ENCODE measurements at places on chromosomes 12 and 14. TPM values are rescaled to one million over a fixed set of nuclear protein-coding genes. Genes with fewer than 3 reads are reported as not detected.

DNA sequence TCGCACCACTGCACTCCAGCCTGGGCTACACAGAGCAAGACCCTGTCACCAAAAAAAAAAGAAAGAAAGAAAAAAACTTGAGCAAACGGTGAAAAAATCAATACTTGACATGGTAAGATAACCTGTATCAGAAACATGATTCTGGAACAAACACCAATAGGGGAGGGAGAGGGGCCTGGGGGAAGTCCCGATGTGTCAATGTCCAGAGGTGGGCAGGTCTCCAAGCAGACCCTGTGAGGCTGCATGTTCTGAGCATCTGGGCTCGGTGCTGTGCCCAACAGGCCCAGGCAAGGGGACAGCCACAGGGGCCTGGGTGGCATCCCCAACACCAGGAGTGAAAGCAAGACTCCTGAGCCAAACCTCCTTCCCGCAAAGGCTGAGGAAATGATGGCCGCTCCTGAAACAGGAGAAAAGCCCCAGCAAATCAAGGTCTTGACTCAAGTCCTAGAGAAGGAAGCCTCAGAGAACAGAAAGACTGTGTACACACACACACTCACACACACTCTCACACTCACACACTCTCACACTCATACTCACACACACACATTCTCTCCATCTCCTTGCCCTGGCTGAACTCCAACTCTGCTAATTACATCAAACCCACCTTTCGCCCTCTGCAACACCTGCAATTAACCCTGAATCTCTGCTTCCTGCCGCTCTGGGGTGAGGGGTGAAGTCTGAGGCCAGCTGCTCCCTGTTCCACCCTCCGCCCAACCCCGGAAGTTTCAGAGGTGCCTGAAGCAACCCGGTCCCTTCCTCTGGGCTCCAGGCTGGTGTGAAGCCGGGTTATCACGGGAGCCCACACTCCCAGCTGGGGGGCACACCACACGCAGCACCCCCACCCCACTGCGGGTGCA lies 20.4 kb downstream of the CCDC88C start:
- DNase-seq = no peak

- DNase-seq = peak; percentile 55
Measured at GRCh38 chr12:125395583-125396215, 330.5 kb downstream of the AACS start.

GRCh38 chr12:57725851-57726150 lies 12.7 kb downstream of the AGAP2 start:
- DNase-seq = no peak

DNA sequence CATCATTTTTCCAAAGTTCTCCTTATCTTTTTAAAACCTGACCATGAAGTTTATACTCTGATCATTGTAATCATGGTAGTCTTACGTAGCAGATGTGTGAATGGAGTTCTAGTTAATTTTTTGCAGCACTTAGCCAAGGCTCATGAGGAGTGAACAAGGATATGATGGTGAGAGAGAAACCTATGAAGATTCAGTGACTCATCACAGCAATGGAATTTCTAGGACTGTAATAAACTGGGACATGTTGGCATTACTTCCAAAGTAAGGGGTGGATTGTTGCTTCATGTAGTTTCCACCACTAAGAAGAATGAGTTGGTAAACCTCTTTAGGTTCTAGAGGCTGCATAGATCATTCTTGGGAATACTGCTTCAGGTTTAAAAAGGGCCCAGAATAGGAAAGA lies 102.7 kb downstream of the LRRIQ1 start:
- no peak for DNase-seq

DNA sequence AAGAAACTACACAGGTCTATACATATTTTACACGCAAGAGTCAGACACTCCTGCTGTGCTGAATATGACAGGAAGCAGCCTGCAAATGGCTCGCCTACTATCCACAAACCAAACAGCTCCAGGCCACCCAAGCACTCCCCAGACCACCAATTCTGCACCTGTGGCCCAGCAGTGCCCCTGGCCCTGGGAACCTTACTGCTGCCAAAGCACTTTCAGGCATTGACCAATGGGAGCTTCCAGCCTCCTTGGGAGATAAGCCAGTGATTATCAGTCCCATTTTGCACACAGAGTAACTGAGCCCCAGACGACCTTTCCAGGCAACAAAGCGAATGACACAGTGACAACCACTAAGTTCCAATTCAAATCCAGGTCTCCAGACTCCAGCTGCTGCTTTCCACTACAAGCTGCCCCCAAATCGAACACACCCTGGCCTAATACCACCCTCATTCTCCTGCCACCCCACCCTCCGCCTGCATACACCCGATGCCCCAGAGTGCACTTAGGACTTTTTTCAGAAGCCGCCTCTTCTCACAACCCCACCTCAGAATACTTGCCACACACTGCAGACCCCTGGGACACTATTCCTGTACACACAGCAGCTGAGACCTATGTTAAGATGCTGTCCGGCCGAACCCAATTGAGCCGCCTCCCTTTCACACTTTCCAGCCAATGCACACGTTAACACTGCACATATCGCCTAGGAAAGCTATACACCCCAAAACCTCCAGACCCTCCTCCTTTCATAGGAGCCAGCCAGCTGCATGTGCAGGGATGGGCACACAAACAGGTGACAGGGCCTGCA lies 126.1 kb upstream of the PRMT8 start:
- no peak for DNase-seq

DNA sequence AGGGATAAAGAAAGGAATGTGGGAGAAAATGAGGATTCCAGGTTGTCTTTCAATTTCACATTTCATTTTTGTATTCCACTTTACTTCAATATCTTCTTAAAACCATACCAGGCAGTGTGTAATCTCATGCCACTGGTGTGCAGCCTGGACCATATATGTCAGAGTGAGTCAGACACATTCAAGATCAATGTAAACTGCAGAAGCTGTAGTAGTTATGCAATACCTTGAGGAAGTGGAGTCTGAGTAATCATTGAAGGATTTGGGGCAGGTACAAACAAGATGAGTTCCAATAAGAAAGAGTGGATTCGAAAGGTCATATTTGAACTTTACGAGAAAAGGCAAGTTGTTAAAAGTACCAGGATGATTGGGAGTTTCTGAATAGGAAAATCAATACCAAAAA lies 14.1 kb downstream of the PLCZ1 start:
- no peak for DNase-seq

DNA sequence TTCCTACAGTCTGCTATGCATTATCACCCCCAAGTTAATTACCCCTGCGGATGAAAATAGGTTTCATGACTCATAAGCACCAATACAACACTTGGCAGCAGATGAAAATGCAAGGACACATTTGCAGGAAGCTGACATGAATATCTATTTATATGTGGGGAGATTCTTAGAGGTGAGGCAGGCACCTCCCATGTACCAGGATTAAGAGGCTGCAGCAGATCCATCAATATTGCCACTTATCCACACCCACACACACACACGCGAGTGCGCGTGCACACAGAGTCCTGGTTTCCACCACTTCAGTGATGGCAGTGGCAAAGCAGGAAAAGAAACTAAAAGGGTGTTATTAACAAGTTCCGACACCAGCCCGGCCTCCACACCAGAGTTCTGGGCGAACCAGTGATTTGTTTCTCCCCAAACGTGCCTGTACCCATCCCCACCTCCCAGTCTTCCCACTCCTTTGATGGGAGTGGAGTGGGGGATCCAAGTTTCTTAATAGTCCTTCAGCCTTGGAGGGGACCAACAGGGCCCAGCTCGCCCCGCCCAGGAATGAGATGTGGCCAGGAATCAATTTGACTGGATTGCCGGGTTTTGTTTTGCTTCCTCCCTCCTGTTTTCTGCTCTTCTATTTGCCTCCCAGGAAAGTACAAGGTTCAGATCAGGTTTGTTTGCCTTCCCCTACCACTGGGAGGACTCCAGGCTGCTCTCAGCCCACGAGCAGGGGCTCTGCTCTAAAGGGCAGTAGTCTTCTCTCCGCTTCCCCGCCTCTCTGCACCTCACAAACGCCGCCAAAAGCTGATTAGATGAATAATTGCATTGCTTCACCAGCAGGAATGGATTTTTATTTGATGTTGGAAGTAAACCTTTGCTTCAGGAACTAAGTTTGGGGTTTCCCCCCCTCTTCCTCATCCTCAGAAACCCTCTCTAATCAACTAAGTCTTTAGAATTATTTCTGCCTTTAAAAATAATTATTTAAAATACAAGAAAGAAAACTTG lies 5.2 kb downstream of the IRF2BPL start:
- peak; percentile 53 for DNase-seq

- DNase-seq = no peak
Measured at GRCh38 chr14:92635896-92636295, 112.5 kb downstream of the LGMN start.

- DNase-seq = no peak
Measured at GRCh38 chr12:25052914-25053211, 104.0 kb upstream of the BCAT1 start.

- no peak for DNase-seq
Measured at GRCh38 chr12:58880639-58881038, 39.7 kb downstream of the LRIG3 start.

GRCh38 chr12:127162307-127162706 lies 1104.7 kb upstream of the TMEM132C start:
- DNase-seq = peak; percentile 17

DNA sequence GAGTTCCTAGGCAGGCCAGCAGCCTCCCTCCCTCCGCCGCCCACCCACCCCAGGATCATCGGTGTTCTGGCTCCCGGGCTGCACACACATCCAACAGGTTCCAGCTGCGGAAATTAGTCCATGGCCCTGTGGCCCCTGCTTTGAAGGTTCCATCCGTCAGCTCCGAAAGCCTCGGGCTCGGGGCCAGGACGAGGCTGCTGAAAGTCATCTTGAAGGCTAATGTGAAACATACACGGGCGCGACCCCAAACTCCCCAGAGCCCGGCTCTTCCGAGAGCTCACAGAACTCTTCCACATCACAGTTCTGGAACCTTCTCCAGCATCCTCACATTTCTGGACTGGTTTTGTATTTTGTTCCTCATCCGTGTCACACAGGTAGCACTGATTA lies 19.8 kb downstream of the KDM2B start:
- DNase-seq = no peak

- no peak for DNase-seq
Measured at GRCh38 chr12:58711974-58712373, 208.3 kb downstream of the LRIG3 start.

DNA sequence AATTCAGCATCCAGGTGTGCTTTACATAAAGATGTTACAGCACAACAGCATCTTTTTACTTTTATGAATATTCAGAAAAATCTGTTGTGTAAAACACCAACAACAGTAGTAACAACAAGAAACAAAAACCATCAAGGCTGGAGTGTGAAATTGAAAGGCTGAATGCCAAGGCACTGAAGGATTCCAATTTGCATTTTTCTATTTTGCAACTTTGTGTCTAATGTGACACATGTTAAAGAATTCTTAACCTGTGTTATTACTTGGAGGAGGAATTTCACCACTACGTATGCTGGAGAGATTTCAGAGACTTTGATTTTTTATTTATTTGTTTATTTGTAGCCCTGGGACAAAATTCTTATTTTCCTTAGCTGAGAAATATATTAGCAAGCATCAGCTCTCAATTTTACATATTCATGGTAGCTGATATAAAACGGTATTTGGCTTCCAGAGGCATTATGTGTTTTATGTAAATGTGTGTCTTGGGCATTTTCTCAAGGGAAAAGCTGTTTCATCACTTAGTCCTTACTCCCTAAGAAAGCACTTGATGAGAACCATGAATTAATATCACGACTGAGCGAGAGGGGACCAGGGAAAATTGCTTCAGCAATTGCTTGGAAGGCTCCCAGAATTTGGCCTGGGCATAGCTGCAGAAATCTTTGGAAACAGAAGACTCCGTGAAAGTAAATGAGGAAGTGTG lies 475.4 kb downstream of the TMEM132D start:
- DNase-seq = no peak

GRCh38 chr14:47471075-47471474 lies 204.3 kb downstream of the MDGA2 start:
- DNase-seq = no peak

DNA sequence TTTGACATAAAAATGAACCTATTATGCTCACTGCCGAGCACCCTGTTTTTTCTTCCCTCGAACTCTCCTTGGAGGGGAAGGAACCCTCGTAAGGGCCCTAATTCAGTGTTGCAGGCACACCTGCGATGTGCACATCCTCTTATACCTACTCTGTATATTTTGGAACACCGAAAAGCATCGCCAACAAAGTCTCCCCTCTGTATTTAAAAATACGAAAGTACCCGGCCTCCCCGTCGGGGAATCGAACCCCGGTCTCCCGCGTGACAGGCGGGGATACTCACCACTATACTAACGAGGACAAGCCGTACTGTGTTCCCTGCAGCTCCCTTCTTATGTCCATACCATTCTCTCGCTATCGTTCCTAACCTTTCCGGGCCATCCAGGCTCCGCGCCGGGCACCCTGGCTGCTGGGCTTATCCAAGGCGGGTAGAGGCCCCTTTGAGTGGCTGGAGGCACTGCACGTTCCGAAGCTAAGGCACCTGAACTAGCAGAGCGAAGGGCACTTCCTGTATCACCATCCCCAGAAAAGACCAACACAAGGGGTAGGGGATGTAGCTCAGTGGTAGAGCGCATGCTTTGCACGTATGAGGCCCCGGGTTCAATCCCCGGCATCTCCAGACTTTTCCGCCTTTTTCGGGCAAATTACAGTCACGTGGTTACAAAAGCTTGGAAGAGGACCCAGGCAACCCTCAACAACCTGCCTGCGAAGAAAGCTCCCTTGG lies 25.1 kb upstream of the UBC start:
- DNase-seq = peak; percentile 87

GRCh38 chr12:17640615-17641014 lies 449.4 kb downstream of the RERGL start:
- no peak for DNase-seq

- no peak for DNase-seq
Measured at GRCh38 chr12:45566257-45566656, 163.2 kb upstream of the ARID2 start.

DNA sequence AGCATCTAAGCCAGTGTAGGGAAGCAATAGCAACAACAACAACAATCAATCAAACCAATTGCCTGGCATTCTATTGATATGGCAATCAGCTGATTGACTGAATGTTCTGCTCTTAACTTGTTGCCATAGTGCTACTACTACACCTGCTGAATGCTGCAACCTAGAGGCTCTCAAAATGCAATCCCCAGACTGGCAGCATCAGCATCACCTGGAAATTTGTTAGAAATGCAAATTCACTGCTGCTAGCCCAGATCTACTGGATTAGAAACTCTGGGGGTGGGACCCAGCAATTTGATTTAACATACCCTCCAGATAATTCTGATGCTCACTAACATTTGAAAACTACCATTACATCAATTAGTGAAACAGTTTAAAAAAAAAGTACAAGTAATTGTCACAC lies 363.6 kb downstream of the SNAPC1 start:
- no peak for DNase-seq

- DNase-seq = no peak
Measured at GRCh38 chr12:80559766-80560165, 115.7 kb downstream of the PTPRQ start.

The DBX2 gene
- 1.1 TPM for polyA plus RNA-seq

The IRAK3 gene
- polyA plus RNA-seq = 3.1 TPM

The ARID4A gene
- polyA plus RNA-seq = 3.1 TPM

The GZMB gene
- 1.5 TPM for polyA plus RNA-seq

The OR4K15 gene
- polyA plus RNA-seq = not detected

The TSHR gene
- polyA plus RNA-seq = 0.88 TPM

The SPX gene
- 1.5 TPM for polyA plus RNA-seq

The BATF gene
- 1.5 TPM for polyA plus RNA-seq

The OAS1 gene
- 13.7 TPM for polyA plus RNA-seq

The SARNP gene
- polyA plus RNA-seq = 99.2 TPM

The LALBA gene
- polyA plus RNA-seq = 4.7 TPM

The RNASE4 gene
- polyA plus RNA-seq = 27.7 TPM
